ENCODE measurements at places on chromosomes 5 and 9. TPM values are rescaled to one million over a fixed set of nuclear protein-coding genes. Genes with fewer than 3 reads are reported as not detected.

Gene MAP3K1
- 29.7 TPM for total RNA-seq

Gene ENHO
- total RNA-seq, result 0.29 TPM

Gene CEMIP2
- total RNA-seq, result 97.5 TPM

Gene MRPL36
- total RNA-seq, result 47.1 TPM

Gene C5orf52
- not detected for total RNA-seq

Gene C9
- not detected for total RNA-seq

All from vein endothelial cell (primary cell).